ENCODE measurements at places on chromosomes 5 and 9.

GRCh38 chr5:143134900-143135299 is 268.6 kb downstream of the NR3C1 start:
- DNase-seq: no peak

DNA sequence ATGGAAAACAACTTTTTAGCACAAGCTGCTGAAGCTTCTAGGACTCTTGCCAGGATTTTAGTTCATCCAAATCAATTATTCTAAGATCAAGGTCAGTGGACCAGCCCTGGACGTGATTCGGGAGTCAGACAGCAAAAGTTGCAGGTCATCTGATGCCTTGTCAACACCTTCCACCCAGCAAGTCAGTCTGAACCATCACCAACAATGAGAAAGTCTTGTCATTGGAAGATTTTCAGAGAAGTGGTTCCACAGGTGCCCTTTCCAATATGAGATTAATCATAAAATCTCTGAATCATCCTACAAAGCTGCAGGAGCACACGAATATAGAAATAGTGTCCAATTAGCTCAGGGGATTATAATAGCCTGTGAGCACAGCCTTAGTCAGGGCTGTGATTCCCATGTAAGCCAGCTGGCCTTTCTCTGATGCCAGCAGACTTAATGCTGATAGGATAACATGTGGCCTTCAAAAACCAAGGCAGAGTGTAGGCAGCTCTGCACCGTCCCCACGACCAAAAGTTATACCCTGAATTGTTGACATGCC is 445.0 kb upstream of the TRPC7 start:
- DNase-seq: no peak

DNA sequence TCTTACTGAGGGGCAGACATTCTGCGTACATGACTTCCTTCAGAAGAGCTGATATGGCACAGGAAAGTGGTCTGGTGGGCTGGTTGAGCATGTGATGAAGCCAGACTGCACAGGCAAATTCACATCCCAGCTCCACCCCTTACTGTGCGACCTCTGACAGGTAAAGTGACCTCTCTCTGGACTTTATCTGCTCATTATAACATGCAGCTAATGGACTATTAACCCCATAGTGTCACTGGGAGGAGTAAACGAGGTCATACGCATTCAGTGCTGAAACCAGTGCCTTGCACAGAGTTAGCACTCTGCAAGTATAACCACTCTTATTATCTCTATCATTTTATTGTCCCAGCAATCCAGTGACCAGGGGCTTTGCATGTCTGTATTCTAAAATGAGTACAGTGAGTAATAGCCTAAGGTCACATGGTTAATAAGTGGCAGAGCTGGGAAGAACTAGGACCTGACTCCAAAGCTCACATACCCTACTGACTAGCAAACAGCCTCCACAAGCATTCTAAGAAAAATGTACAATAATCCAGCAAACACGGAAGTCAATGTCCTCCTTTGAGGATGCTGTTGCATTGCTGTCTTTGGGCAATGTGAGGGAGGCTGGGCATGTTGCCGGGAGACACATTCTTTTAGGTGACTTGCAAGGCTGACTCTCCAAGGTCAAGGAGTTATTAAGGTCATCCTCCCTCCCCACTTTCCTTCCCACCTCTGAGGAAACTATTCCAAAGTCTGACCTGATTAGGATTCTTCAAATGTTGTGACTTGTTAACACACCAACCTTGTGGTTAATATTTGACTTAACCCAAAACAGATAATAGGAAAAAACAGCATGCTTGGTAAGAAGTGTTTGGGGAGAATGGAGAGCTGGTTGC is 19.0 kb downstream of the GLRX start:
- DNase-seq: no peak

DNA sequence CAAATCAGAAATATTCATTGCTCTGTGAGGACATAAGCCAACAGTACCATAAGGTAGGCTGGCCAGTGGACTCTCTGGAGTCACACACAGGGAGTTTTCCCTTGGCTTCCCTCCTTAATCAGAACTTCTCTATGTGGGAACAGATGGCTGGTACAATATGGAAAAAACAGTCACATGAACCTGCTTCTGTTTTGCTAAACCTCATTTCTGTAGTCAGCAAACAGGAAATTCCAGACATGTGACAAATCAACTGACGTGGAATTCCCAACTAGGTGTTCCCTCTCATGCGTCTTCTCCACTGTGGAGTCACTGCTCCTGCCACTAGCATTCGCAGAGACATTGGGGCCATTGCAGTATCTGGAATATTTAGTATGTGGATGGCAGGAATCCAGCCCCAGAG is 617.6 kb downstream of the KIF4B start:
- no peak for DNase-seq

DNA sequence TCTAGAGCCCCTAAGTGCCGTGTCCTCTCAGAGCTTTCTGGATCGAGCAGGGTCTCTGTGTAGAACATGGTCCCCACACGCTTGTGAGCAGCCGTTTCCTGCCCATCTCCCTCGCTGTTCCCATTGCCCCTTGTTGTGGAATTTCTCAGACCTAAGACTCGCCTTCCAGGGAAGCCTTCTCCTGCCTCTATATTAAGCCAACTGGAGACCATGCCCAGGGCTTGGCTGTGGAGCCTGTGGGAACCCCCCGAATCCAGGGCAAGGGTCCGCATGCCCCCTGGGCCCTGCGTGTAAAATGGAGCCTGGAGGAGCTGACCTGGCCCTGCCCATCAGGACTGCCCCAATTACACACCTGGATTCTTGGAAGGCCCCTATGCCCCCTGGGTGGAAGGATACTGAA is 14.5 kb upstream of the SPATA31E1 start:
- no peak for DNase-seq

DNA sequence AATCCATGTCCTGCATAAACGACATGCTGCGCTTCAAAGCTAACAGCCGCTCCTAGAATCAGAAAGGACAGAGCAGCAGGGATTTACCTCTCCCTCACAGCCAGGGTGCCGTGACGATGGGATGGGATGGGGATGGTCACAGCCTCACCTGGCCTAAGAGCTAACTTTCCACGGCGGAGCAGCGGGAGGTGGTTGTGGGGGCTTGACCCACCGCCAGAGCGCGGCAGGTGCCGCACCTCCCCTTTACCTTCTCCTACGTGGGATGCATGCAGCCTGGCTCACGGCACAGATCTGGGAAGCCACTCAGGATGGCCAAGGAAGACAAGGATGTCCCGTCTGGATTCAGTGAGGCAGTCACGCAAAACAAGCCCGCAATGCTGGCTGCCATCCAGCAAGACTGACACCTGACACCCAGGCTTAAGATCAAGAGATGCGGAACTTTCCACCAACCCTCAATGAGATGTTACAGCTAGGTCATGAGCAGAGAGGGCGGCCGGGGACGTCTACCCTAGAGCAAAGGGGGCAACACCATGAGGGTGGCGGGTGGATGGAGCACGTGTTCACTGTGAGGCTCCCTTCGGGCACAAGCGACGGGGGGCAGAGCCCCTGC is 5.8 kb downstream of the BRD9 start:
- no peak for DNase-seq

- DNase-seq: no peak
These were observed 328.8 kb downstream of the GADD45G start for GRCh38 chr9:89933578-89933977.

- no peak for DNase-seq
These were observed 188.7 kb downstream of the DENND1A start for GRCh38 chr9:123741214-123741613.
